Natural killer cell (primary cell): ENCODE measurements at places on chromosomes 2 and 18. TPM values are rescaled to one million over a fixed set of nuclear protein-coding genes. Genes with fewer than 3 reads are reported as not detected.

The RMDN2 gene
- 8.4 TPM for total RNA-seq

GRCh38 chr2:170216981-170217380 is 39.0 kb downstream of the MYO3B start:
- DNase-seq, result no peak

GRCh38 chr18:63523660-63524059 is 18.5 kb upstream of the SERPINB12 start:
- no peak for DNase-seq

The HSPE1 gene
- total RNA-seq, result 50.7 TPM

- DNase-seq, result no peak
Observed at GRCh38 chr2:56008661-56009431, 85.3 kb upstream of the EFEMP1 start.

DNA sequence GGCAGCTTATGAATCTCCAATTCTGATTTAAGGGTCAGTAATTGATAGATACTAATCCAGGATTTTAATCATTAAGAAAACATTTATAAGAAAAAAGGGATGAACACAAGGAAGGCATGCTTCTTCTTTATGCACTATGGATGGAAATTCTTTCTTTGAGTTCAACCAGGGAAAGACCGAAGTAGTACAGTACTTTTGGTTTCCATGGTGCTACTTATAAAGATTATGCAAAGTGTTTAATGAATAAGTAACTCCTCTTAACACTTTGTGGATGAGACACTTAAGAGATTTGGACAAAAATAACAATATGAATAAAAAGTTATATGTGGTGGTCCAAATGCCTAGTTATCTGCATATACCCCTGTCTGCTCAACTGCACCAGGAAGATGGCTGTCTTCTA is 666.5 kb upstream of the FANCL start:
- no peak for DNase-seq

DNA sequence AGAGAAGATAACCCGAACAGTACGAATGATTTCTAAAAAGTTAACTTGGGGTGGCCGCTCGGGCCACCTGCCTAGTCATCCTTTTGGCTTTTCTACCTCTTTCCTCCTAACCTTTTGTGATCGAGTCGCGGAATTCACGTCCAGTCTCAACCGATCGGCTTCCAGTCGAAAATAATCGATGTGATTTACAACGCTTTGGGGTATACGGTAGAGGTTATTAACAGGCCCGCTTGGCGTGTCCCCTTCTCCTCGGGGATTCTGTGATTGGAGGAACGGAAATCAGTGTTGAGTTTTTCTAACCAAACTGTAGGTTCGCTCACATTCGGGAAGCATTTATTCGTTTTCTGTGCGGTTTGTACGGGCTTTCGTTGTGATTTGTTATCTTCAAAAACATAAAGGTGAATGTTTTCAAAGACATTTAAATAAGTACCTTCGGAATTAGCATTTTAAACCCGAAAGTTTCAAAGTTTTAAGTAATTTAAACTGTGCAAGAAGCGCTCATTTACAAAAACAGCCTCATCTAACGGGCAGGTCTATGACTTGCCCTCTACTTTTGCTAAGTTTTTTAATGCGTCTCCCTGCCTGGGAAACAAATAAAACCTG is 588 bp upstream of the FOXI3 start:
- no peak for DNase-seq

- no peak for DNase-seq
Observed at GRCh38 chr2:128617029-128617590, 298.4 kb upstream of the HS6ST1 start.

- DNase-seq, result no peak
Observed at GRCh38 chr18:79129120-79129519, 59.9 kb downstream of the ATP9B start.

DNA sequence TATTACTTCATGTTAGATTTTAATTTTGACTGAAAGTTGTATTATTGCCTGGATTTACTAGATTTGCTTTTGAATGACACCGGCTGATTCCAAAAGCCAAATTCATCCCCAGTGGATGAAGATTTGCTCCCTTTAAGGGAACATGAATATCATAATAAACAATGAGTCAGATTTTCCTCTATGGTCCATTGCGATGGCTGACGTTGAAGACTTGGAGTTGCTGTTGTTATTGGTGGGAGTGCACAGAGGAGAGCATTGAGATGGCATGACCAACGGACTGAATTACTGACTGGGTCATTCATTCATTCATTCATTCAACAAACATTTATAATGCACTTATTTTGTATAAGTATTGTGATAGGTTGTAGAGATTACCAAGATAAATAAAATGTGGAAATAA is 33.4 kb upstream of the LYPD1 start:
- DNase-seq, result no peak

DNA sequence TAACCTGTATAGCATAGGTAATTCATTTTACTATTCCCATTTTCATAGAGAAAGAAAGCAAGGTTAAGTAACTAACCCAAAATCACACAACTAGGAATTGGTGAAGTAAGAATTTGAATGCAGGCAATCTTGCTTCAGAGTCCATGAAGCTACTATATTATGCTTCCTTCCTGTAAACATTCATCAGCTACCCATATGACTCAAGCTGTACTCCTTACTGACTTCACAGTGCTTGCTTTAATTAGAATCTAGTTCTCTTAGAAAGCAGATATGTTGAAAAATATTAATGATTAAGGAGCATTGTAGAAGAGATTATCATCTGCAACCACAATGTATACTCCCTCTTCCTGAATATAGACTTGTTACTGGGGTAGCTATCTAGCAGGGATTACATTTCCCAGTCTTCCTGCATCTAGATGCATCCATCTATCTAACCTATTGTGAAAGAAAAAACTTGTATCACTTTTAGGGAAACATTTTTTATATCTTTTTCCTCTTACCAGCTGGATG is 961.6 kb upstream of the CHAC2 start:
- DNase-seq, result no peak

The SPEG gene
- total RNA-seq, result 0.35 TPM

DNA sequence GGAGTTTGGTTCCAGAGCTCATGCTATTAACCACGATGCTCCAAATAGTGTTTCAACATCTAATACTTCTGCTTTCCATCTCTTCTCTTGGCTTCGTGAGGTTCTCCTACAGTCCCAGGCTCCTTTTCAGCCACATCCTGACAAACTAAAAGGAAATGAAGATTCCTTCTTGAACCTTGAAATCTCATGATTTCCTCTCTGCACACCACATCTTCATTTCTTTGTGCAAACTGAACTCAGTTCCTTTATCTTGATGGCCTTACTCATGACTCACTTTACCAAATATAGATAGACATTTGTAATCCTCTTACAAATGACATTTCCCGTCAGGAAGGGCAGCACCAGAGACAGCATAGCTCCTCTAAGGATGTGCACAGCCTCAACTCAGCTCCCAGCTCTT is 50.0 kb upstream of the ITGA4 start:
- DNase-seq, result no peak

The ASAP2 gene
- 1.8 TPM for total RNA-seq

DNA sequence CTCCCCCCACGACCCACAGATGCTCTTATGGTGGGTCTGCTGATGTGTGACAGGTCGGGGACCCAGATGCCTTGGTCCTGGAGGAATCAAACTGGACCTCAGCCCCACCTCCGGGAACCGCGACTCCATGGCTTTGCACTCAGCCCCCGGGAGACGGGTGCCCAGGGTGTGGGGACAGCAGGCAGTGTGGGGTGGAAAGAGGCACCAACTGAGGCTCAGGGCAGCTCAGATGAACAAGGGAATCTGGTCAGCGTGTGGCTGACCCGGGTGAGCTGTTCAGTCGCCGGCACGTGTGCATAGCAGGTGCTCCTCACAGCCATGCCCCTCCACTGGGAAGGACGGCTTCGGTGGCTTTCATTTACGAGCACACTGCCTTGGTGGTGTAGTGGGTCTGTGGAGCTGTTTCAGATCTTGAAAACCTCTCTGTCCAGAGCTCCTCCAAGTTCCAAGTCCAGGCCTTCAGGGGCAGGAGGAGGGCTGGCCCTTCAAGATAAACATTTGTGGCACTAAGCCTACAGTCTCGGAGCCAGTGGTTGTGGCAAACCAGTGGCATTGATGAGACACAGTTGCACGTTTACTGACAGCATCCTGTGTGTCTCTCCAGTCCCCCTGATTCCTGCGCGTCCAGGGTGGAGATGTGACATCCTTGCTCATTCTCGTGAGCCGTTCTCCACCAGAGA is 471.2 kb upstream of the HS6ST1 start:
- no peak for DNase-seq

DNA sequence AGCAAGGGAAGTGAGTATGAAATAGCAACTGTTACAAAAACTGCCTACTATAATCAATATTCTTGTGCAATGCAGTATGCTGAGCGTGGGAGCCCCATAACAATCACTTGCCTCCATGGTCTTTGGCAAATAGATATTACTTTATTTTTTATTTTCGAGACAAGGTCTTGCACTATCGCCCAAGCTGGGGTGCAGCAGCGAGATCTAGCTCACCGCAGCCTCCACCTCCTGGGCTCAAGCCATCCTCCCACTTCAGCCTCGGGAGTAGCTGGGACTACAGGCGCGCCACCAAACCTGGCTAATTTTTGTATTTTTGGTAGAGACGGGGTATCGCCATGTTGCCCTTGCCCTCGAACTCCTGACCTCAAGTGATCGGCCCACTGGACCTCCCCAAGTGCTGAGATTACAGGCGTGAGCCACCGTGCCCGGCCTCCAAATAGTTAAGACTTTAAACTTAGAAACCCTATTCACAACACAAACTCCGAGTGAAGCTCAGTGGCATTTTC is 1.2 kb upstream of the CCNT2 start:
- DNase-seq, result peak; percentile 19
